CD4-positive, alpha-beta T cell treated with Interleukin-6 for 4 hours (primary cell): ENCODE measurements at places on chromosomes 16 and 17.

- no peak for DNase-seq
These were observed 5.3 kb downstream of the ARHGAP17 start for GRCh38 chr16:25009822-25010221.

- no peak for DNase-seq
These were observed 20.7 kb downstream of the ZNF652 start for GRCh38 chr17:49341356-49341755.

- DNase-seq = no peak
These were observed 278.9 kb upstream of the TNRC6C start for GRCh38 chr17:77679589-77679988.

DNA sequence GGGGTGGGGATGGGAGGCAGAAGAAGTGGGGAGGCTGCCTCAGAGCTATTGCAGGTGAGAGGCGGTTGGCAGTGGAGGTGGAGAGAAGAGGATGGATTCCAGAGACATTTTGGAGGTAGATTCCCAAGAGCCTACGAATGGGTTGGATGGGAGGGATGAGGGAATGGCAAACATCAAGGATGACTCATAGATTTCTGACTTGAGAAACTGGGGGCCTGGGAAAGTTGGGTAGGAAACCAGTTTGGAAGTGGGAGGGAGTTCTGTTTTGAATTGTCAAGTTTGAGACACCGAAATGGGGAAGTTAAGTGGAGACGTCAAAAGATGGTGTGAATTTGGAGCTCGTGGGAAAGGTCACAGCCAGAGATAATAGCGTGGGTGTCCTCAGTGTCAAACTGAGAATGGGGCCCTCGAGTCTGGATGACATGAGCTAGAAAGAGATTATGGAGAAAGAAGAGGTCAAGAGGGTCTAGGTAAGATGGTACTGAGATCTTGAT, 6.2 kb upstream of the CYLD start:
- no peak for DNase-seq

DNA sequence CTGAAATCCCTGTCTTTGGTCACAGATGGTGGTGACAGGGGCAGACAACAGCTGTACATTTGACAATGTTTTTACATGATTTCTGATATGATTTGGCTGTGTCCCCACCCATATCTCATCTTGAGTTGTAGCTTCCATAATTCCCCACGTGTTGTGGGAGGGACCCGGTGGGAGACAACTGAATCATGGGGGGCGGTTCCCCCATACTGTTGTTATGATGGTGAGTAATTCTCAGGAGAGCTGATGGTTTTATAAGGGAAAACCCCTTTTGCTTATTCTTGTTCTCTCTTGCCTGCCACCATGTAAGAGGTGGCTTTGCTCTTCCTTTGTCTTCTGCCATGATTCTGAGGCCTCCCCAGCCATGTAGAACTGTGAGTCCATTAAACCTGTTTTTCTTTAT, 353.9 kb downstream of the CPPED1 start:
- no peak for DNase-seq

- DNase-seq = no peak
These were observed 128.6 kb downstream of the IRF8 start for GRCh38 chr16:86027373-86028126.

GRCh38 chr17:81239714-81240555, 817 bp downstream of the NDUFAF8 start:
- peak; percentile 23 for DNase-seq

DNA sequence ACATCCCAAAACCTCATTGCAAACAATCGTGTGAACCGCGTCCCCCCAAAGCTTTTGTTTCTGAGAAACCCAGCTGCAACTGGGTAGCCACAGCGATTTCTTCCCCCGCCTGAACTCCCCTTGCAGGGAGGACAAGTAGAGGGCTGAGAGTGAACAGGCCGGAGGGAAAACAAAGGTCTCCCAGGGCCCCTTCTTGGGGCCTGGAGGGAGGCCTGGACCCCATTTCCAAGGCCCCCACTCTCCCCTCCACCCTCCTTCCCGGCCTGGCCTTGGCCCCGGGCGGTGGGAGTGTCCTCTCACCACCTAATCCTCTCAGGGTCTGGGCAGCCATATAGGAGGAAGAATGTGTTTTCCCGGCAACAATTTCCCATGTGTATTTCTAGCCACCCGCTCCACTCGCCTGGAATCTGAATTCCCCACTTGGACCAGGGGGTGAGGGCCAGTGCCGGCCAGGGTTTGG, 2.6 kb downstream of the GLIS2 start:
- DNase-seq = no peak

DNA sequence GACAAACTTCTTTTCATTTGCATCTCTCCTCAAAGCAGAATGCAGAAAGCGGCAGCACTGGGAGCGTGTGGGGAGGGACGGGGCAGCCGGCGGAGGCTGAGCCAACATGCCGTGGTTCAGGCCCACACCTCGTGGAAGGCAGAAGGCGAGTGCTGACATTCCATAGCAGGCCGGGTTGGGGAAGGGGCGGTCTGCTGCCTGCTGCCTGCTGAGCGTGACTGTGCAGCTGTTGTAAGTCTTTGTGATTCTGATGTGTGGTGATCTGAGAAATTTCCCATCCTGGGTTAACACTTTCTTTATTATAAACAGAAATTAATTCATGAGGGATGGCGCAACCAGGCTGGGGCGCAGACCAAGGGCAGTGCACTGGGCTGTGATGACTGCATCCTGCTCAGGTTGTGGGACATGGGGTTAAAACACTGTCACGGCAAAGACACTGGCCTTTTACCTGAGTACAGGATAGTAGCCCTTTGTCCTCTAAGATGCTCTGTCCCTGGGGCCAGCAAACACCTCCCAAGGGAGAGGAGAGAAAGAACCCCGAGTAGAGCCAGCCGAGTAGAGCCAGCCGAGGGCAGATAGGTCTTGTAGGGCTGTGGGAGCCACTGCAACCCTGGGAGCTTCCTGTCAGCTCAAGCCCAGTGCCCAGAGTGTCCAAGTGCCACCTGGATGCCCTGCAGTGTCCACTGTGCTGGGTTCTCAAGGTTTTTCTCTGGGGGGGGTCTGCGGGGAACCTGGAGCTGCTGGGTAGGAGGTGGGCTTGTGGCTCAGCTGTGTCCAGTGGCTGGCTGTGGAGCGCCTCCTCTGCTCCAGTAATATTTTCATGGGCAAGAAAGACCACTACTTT, 8.8 kb upstream of the DNASE1 start:
- DNase-seq = no peak

GRCh38 chr16:46830902-46831647, at the start of gene C16orf87:
TSS of gene C16orf87 (minus strand) at chr16:46831180. CDS start at chr16:46831149, 31 bp downstream.
- peak; percentile 94 for DNase-seq

DNA sequence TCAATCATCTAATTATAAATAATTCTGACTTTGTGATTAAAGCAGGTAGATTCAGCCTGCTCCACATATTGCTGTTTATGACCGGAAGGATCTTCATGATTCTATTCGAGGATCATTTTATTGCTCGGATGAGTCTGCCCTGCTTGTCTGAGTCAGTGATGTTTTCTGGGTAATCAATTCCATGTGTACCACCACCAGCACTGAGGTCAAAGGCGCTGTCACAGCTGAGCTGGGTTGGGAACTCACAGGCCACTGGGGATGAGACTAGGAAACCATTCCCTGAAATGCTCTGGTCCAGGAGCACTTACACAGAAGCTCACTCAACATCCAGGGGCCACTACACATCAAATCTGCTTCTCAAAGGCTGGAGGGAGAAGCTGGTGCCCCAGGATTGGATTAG, 30.4 kb upstream of the ERN1 start:
- no peak for DNase-seq

DNA sequence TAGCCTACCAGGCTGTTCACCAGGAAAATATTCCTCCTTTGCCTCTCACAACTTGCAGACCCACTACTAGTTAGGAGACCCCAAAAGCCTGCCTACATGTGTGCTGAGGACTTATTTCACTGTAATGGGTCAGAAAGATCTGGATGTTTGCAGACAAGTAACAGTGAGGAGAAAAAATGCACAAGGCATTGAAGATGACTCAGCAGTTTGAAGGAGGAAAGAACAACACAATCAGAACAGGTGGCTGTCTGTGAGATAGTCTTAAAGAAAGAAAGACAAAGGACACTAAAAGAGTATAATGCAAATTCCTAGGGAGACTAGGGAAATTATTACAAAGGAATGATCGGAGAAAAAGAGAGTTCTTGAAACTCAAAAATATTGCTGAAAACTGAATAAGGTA, 69.0 kb downstream of the ANKFN1 start:
- DNase-seq = no peak

GRCh38 chr16:56206951-56207350, 15.7 kb downstream of the GNAO1 start:
- DNase-seq = no peak

DNA sequence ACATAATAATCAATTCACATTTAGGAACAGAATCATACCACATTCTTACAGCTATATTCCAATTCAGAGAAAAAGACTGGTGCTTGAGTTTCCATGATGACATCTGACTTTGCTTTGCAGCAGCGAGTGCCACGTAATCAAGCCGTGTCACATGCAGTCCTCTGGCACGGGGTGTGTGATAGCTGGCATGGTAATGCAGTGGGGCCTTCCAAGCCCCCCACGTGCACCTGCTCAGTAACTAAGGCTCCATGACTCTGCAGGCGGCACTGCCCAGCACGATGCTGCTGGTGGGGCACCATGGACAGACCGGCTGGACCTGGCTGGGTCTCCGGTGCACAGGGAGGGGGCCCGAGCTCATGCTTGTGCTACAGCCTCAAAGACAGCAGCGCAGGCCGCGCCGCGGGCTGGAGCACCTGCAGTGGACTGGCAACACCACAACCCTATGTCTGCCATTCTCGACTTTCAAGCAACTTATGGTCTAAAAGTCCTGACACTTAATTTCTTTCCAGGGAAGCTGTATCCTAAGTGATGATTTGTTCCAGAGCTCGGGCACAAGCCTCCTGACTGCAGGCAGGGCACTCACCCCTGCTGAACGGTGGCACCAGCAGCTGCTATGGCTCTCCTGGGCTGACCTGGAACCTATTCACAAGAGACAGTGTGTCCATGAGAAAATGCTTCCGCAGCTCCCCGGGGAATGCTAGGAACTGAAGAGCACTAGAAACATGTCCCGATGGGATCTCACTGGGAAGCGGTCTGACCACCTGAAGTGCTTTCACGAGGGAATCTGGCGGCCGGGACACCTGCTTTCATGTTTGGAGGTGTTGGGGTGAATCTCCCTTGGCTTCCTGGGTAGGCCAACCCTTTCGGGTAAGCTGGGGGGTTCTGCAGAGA, 99.5 kb upstream of the DNAH17 start:
- DNase-seq = no peak

DNA sequence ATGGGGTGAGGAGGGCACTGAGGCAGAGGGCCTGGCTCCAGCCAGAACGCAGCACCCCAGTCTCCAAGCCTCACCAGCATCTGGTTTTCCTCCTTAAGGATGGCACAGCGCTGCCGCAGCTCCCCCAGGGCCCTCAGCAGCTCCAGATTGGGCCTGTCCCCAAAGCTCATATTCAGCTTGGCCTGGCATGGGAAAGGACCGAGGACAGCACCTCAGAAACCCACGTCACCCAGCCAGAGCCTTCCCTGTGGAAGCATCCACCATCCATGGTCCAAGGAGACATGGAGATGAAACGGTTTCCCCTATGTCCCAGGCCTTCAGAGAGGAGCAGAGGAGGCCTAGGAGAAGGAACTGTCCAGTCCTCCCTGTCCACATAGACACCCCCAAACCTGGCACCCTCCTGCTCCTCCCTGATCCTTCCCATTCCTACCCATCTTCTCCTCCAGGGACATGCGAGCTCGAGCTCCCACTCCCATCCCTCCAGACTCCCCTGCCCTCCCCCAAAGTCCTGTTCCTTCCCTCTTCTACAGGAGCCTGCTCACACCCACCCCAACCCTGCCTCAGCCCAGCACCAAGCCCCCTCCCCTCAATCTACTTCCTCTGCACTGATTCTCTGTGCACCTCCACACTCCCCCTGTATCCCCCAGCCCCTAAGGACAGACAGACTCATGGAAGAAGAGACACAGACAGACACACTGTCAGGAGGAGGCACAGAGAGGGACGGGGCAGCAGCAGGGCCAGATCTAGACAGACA, 1.8 kb downstream of the TSPOAP1 start:
- DNase-seq = no peak

- DNase-seq = no peak
These were observed 17.1 kb upstream of the ATP6V0A1 start for GRCh38 chr17:42441371-42442195.

- no peak for DNase-seq
These were observed 1.7 kb downstream of the STH start for GRCh38 chr17:46000757-46001156.

GRCh38 chr16:56470232-56470631, 18.9 kb downstream of the OGFOD1 start:
- DNase-seq = no peak

GRCh38 chr17:47990962-47991731, 20.2 kb downstream of the CDK5RAP3 start:
- DNase-seq = no peak

GRCh38 chr17:66964930-66965800, 658 bp downstream of the CACNG4 start:
- no peak for DNase-seq

- DNase-seq = peak; percentile 41
These were observed 41.7 kb downstream of the SRL start for GRCh38 chr16:4200000-4200780.

- DNase-seq = no peak
These were observed 10.4 kb downstream of the CHD9NB start for GRCh38 chr16:53042235-53042701.

DNA sequence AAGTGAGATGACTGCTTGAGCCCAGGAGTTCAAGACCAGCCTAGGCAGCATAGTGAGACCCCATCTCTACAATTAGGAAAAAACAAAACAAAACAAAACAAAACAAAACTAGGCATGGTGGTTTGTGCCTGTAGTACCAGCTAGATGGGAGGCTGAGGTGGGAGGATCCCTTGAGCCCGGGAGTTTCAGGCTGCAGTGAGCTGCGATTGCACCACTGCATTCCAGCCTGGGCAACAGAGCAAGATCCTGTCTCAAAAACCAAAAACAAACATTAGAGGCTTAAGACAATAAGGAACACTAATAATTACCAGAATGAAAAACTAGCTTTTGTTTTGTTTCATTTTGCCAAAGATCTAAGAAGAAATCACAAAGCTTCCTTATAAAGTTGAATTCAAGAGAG, 69.2 kb downstream of the GPRC5B start:
- no peak for DNase-seq

GRCh38 chr17:81342269-81343070, 47.4 kb upstream of the SLC38A10 start:
- DNase-seq = no peak

- DNase-seq = peak; percentile 45
These were observed 32.1 kb downstream of the NDE1 start for GRCh38 chr16:15682105-15682570.

GRCh38 chr16:66491716-66492064, 58.2 kb downstream of the TK2 start:
- DNase-seq = no peak

DNA sequence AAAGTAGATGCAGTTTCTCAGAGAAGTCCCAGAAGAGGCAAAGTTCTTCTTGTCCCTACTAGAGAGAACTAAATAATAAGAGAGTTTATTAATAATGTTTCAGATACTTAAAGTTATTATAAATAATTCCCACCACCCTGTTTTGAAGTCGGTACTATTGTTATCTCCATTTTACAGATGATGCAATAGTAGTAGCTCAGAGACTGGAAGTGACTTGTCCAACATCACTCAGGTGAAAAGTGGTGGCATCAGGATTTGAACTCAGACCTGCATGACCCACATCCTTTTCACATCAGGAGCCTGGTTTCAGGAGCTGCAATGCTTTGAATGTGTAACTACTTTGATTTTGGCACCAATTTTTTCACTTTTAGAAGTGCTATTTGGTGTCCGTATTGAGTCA, 52.7 kb downstream of the GPR139 start:
- no peak for DNase-seq
